Amniotic stem cell (primary cell): ENCODE measurements at places on chromosomes 12 and 14.

DNA sequence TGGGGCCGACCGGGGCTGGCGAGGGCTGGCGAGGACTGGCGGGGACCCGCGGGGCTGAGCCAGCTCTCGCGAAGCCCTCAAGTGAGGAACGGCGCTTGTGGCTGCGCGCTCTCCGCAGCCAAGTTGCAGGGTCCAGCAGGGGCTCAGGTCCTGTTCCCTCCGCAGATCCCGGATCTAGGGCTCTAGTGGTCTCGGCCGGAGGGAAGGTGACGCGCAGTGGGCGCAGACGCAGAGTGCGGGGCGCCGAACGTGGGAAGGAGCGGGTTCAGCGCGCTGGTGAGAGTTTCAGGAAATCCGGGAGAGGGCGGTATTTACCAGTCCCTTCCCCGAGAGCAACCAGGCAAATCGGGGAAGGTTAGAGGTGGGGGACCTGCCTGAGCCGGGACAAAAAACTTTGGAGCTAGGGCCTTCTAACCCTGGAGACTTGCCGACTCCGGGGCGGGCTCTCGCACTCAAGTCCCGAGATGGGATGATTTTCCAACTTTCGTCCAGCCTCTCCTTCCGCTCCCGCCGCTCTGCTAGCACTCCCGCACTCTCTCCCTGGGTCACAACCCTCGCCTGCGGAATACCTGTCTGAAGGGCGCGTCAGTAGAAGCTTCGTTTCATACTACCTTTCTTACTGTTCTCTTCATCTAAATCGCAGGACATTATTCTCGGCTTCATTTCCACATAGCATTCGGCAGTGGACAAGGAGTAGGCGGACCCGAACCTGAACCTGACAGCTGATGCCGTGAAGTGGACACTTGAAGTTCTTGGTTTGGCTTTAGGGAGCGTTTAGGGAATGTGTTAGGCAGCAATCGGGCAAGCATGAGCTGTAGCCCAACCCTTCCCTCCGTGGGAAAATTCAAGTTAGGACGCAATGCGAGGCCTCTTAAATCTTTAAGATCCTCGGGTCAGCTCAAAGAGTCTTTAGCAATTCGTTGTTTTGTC lies 13.6 kb upstream of the PAX9 start:
- no peak for DNase-seq

GRCh38 chr14:64170181-64170580 lies 124.0 kb downstream of the ESR2 start:
- DNase-seq, result no peak

- no peak for DNase-seq
Observed at GRCh38 chr12:123468786-123469185, 10.8 kb downstream of the SNRNP35 start.

DNA sequence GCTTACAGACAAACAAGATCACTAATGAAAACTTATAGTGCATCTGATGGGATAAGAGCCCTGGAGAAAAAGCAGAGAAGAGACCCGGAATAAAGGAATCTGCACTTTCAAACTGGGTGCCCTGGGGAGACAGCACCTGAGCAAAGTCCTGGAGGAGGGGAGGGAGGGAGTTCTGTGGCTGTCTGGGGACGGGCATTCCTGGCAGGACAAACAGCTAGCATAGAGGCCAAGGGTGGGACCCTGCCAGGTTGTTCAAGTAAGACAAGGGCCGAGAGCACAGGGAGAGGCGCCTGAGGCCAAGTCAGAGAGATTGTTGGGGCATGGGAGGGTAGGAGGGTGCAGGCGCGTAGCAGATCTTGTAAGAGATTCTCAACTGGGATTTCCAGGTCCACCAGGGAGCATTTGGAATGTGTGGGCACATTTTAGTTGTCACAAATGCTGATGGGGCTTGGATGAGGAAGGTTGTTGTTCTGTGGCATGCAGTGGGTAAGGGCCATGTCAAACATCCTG lies 14.2 kb downstream of the IQSEC3 start:
- DNase-seq, result no peak

- peak; percentile 78 for DNase-seq
Observed at GRCh38 chr12:49623142-49623904, at the start of gene PRPF40B. PRPF40B (plus strand) TSS chr12:49623561; CDS start chr12:49623591, 30 bp downstream.

DNA sequence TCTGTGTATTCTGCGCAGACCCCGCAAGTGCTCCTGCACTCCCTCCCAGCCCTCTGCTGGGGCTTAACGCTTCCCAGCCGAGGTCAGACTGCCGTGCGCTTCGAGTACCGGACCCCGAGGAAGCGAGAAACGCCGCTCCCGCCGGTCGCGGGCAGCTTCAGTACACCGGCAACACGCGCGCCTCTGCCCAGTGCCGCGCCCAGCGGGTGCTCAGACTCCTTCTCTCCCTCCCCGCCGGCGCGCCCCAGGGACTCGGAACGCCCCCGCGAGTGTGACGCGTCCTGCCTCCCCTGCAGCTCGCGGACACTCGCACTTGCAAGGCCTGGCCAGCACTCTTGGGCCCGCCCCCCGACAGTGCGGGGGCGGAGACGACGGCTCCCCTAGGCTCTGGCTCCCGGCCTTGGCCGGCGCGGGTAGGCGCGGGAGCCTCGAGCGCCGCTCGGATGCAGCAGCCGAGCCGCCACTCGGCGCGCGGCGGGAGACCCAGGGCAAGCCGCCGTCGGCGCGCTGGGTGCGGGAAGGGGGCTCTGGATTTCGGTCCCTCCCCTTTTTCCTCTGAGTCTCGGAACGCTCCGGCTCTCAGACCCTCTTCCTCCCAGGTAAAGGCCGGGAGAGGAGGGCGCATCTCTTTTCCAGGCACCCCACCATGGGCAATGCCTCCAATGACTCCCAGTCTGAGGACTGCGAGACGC lies at the start of gene PTGER2:
PTGER2 (plus strand) TSS at position 410 of the 692 bp plus-strand sequence; CDS start at position 647, 237 bp downstream.
- DNase-seq, result peak; percentile 65

GRCh38 chr12:47822863-47823262 lies 3.2 kb upstream of the HDAC7 start:
- DNase-seq, result no peak

DNA sequence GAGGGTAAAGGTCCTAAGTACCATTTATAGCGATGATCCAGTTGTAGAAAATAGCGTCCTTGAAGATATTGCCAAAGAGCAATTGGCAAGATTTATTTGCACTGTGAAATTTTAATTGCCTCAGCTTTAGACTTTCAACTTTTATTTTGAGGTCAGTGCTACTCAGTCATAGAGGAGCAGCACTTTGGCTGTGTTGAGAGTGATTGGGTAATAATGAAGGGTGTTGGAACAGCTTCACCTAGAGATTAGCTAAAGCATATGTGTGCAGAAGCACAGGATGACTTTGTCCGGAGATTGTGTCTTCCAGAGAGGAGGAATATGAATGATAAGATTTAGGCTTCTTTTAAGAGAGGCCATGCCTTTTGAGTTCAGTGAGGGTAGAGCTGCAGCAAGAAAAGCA lies 164.8 kb downstream of the NPAS3 start:
- no peak for DNase-seq
